ENCODE measurements at places on chromosomes 3 and 15. TPM values are rescaled to one million over a fixed set of nuclear protein-coding genes. Genes with fewer than 3 reads are reported as not detected.

The CLDN11 gene
- total RNA-seq: 395 TPM

The GPR149 gene
- total RNA-seq: not detected

The GABRR3 gene
- not detected for total RNA-seq

The ROBO1 gene
- 26.4 TPM for total RNA-seq

- DNase-seq: peak; percentile 26
- H3K27ac ChIP-seq: no peak overlapping the region
- H3K27me3 ChIP-seq: peaks cover 6% of the 10 kb centered on the region
- no peak overlapping the region for H3K4me3 ChIP-seq
These were observed 45.3 kb upstream of the MAGEF1 start for GRCh38 chr3:184757022-184757651.

DNA sequence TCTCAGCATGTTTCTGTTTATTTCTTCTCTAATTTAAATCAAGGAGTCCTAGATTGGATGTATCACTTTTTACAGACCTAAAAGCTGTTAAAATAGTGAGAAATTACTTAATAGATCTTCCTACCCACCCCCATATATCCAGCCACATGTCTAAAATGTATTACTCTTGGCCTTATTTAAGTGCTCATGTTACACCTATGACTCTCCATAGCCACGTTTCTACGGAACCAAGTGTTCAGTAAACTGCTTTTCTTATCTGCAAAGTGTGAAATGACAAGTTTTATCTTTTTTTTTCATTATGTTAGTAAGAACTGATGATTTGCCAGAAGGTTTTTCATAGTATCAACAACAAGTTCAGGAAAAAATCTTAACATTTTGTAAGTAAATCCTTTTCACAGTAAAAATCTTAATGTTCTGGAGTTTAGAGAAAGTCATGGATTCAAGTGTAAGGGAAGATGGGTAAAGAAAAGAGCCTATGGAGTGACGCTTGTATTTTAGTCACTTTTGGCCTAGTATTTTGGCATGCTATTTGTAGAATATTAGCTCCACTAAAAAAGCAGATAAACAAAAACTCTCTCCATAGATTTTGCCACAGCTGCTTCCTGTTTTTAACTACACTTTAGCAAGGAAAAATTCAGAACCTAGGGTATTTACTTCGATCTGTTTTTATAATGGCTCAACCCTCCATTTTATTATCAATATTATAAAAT lies 41.2 kb upstream of the IGSF10 start:
- no peaks in the 10 kb centered on the region for H3K36me3 ChIP-seq
- no peak overlapping the region for H3K27ac ChIP-seq
- H3K4me1 ChIP-seq: no peaks in the 10 kb centered on the region
- peak; percentile 4 for DNase-seq
- no peak overlapping the region for H3K4me3 ChIP-seq
- H3K27me3 ChIP-seq: no peaks in the 10 kb centered on the region

DNA sequence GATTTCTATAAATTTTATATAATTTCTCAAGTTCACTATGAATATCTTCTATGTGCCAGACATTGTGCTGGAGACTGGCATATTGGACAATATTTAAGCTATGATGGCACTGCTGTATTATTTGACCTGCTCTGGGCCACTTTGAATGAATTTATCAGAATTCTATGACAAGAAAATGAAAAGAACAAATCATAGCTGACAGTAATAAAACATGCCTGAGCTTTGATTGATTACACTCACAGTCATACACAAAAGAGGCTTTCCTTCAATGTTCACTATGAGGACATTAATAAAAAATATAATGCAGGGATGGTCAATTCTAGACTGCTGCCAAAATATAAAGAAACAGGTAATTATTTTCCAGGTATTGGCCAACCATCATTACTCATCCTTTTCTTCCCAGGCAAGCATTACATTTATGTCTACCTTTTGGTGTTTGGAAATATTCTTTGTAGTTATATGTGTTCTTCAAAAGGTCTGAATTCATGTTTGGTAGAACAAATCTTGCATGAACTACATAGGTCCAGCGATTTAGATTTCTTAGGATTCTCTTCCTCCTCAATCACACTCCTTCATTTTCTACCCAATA lies 81.0 kb upstream of the ALCAM start:
- H3K4me1 ChIP-seq: no peaks in the 10 kb centered on the region
- H3K27me3 ChIP-seq: no peaks in the 10 kb centered on the region
- no peak overlapping the region for H3K4me3 ChIP-seq

DNA sequence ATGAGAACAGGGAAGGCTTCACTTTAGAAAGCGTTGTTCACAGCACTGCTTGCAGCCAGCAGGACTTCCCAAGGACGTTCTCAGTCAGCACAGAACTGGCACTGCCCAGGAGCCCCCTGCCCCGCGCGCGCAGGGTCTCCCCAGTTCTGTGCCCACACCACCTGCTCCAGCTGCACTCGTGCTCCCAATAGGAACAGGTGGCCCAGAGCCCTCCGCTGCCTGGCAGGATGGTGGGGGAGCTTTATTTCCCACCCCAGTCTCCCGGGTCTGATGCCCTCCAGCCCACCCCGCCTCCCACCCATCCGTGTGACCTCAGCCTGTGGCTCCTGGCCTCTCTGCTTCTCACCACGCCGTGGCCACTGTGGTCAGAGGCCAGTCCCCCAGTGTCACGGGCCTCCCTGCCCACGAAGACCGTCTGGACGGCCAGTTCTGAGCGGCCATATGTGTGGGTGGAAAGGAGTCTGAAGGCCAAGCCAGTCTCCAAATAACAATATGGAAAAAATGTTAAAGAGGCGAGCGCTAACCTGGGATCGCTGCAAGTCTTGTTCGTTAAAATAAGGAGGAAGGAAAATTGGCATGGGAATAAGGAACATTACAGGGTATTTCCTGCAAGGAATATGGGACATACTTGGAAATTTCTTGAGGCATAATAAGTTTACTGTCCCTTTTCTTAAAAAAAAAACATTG lies 54.6 kb upstream of the PCSK6 start:
- no peaks in the 10 kb centered on the region for H3K27me3 ChIP-seq
- H3K27ac ChIP-seq: no peak overlapping the region
- H3K36me3 ChIP-seq: no peaks in the 10 kb centered on the region
- no peak overlapping the region for H3K4me3 ChIP-seq
- H3K4me1 ChIP-seq: no peaks in the 10 kb centered on the region

- H3K27ac ChIP-seq: no peak overlapping the region
- H3K4me3 ChIP-seq: no peak overlapping the region
- no peaks in the 10 kb centered on the region for H3K4me1 ChIP-seq
- no peaks in the 10 kb centered on the region for H3K27me3 ChIP-seq
- no peak for DNase-seq
- no peaks in the 10 kb centered on the region for H3K36me3 ChIP-seq
These were observed 122.5 kb downstream of the ATP10A start for GRCh38 chr15:25740383-25741255.

DNA sequence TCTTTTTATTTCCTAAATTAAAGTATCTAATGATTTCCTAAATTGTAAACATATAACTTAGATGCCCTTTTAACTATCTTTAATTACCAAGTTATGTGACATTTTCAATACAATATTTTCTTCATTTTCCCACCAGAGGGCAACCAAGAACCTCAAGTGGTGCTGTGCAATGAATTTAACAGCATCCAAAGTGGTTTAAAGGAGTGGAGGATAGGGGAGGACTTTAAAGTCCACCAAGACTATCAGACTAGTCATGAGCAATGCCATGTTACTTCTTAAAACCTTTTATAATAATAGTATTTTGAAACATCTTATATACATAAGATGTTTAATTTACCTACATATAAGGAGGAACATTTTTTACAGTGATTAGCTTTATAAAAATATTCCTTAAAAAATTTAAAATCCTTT lies 74.4 kb downstream of the DLG1 start:
- peak; percentile 64 for DNase-seq
- H3K4me1 ChIP-seq: no peaks in the 10 kb centered on the region
- no peak overlapping the region for H3K4me3 ChIP-seq

All from endothelial cell of umbilical vein (primary cell).